GM23248 (cell line): ENCODE measurements at places on chromosomes 5 and 9. TPM values are rescaled to one million over a fixed set of nuclear protein-coding genes. Genes with fewer than 3 reads are reported as not detected.
A peak's percentile ranks its signal among the peaks of the same experiment; 100 is the strongest.

DNA sequence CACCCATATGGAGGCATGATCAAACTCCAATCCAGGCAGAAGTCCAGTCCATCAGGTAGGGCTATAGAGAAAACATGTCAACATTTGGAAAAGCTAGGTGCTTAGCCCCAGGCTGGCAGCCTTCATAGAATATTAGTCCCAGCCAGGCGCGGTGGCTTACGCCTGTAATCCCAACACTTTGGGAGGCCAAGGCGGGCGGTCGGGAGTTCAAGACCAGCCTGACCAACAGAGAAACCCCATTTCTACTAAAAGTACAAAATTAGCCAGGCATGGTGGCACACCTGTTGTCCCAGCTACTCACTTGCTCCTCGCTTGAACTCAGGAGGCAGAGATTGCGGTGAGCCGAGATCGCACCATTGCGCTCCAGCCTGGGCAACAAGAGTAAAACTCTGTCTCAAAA lies 285.7 kb downstream of the MARCHF11 start:
- DNase-seq: no peak

- peak; percentile 89 for DNase-seq
These were observed 559.7 kb downstream of the ACTL7B start for GRCh38 chr9:108296056-108296455.

- DNase-seq: peak; percentile 28
These were observed 271.6 kb upstream of the MAP3K1 start for GRCh38 chr5:56543441-56544388.

DNA sequence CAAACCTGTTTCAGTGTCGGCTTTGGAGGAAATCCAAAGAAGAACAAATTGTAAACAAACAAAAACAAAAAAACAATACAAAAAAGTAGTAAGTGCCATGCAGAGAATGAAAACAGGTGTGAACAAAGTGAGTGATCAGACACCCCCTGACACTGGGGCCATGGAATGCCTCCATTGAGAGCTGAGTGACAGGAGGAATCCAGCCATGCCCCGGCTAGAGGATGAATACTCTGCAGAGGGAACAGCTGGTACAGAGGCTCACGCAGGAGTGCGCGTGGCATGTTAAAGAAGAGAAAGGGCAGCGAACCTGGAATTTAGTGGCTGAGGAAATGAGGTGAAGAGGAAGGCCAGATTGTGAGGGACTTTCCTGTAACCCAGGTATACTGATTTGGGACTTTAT lies 15.5 kb upstream of the CCNJL start:
- DNase-seq: no peak

The NDFIP1 gene
- polyA plus RNA-seq: 75.3 and 76.4 TPM in 2 replicates

DNA sequence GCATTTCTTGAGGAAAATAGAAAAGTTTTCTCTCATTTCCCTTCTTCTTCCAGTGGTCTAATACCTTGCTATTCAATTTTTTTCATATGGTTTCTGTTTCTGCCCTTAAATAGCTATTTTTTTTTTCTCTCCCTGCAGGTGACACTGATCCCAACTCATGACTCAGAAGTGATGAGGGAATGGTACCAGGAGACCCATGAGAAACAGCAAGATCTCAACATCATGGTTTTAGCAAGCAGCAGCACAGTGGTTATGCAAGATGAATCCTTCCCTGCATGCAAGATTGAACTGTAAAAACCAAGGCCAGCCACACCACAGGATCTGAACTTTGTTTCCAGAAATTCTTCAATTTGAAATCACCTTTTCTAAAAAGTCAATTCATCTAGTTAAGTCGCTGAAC lies 97.7 kb downstream of the MAP1B start:
- peak; percentile 33 for DNase-seq

GRCh38 chr9:91307279-91307678 lies 54.4 kb downstream of the AUH start:
- DNase-seq: no peak

- peak; percentile 39 for DNase-seq
These were observed 88.9 kb downstream of the AMBP start for GRCh38 chr9:113989017-113989713.

GRCh38 chr5:76291305-76292077 lies 111.6 kb upstream of the IQGAP2 start:
- DNase-seq: no peak

- no peak for DNase-seq
These were observed 21.6 kb downstream of the PBX3 start for GRCh38 chr9:125768803-125769202.

The SLC36A2 gene
- polyA plus RNA-seq: not detected in 2 replicates

- DNase-seq: peak; percentile 20
These were observed 52.4 kb downstream of the SLIT3 start for GRCh38 chr5:169248550-169248949.

DNA sequence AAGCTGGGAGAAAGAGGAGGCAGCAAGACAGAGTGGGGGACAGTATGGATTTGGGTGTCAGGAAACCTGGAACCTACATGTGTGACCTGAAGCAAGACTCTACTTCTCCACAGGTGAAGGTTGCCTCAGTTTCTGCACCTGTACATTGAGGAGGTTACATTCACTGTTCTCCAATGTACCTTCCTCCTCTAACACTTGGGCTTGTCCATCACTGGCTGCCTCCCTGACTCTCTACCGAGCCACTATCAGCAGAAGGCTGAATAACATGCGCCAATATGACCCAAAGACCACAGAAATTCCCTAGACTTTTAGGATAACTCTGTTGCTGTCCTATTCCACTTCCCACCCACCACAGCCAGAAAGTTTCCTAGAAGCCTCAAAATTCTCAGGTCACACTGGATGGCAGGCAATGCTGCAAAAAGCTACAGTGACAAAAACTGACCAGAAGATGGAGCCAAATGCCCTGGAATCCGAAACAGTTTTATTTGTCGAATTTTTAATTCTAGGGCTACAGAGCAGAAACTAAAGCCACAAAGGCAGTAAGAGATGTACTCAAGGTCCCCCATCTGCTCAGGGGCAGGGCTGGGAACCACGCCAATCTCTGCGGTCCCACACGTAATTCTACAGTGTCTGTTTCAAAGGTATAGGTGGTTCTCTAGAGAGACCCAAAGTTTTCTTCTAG lies 64.4 kb downstream of the FAM114A2 start:
- peak; percentile 71 for DNase-seq

GRCh38 chr9:108041551-108041950 lies 552.0 kb upstream of the KLF4 start:
- DNase-seq: peak; percentile 90

- no peak for DNase-seq
These were observed 14.6 kb downstream of the CCDC180 start for GRCh38 chr9:97322105-97322504.

The ENTPD2 gene
- polyA plus RNA-seq: not detected in 2 replicates

The TMEM232 gene
- polyA plus RNA-seq: 0.78 and 1.3 TPM in 2 replicates

DNA sequence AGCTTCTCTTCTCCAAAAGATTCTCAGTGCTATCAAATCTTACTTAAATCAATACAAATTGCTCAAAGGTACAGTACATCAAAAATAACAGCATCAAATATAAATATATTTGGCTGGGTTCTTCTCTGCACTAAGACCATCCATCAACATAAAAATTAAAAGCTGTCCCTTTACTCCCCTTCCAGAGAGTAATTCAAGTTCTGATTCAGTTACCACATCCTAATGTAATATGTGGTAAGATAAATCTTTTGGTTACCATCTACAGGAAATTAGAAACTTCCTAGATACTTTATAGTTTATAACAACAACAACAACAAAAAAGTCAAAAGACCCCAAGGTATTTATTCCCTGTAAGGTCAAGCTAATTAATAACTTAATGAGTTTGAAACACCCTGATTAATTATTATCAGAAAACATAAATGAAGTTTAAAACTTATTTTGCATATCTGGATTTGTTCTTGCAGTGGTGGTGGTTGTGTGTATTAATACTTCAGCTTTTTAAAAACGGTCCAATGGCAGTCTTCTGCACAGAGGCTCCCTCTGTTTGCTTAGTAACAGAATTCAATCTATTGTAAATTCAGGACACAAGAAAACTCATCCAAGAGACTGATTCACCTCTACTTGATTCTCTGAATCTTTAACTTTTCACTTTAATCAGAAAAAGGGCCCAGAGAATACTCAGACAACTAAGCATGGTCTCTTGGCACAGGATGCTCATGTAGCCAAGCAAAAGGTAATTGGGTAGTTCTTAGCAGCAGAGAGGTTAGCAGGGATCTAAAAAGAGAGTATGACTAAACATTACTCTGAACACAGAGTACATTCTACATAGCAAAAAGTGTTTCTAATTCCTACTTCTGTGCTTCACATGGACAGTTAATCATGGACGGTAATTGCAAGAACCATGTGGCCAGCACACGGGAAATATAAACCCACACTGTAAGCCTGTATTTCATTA lies 20.1 kb downstream of the DIAPH1 start:
- DNase-seq: peak; percentile 77

DNA sequence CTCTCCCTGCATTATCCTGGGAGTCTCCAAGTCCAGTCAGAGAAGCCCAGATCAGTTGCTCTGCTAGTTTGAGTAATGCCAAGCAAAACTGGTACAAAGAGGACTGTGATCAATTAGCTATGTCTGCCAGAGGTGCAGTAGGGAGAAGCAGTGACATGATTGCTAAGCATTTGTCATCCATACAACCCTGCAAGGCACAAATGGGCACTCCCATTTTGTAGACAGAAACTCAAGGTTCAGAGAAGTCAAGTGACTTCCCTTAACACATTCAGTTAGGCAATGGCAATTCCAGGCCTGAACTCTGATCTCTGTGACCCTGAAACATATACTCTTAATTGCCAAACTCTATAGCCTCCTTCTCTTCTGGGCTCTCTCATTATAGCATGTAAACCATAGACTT lies 34.0 kb downstream of the NDST1 start:
- peak; percentile 56 for DNase-seq

- no peak for DNase-seq
These were observed 30.3 kb downstream of the TPPP start for GRCh38 chr5:662751-663435.
